Activated T-cell treated with anti-CD3 and anti-CD28 coated beads for 24 hours (primary cell): ENCODE measurements at places on chromosomes 5 and 9.

DNA sequence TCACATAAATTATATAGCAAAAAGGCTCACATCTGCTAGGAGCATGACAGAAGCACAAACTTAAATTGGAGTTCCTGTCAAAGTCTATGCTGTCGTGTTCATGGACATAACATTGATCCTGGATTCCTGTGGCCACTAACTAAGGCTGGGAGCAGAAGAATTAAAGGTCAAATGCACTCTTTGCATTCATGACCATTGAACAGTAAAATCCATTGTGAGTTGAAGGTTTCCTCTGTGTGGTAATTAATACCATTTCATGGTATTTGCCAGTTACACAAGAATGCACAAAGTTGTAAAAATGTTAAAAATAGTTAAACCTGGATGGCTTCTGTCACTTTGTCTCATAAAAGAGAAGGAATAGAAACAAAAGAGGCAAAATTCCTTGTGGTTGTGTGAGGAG is 242.6 kb downstream of the NPR3 start:
- no peak for DNase-seq

- no peak for DNase-seq
Observed at GRCh38 chr9:479304-479970, 264.8 kb downstream of the DOCK8 start.

GRCh38 chr5:137752905-137753690 is 1.1 kb downstream of the HNRNPA0 start:
- peak; percentile 16 for DNase-seq

GRCh38 chr5:177183766-177184360 is 50.3 kb downstream of the NSD1 start:
- no peak for DNase-seq

GRCh38 chr5:148615644-148616275 is 38.6 kb downstream of the HTR4 start:
- DNase-seq = no peak

- DNase-seq = no peak
Observed at GRCh38 chr5:73638344-73639095, 12.5 kb downstream of the ARHGEF28 start.

DNA sequence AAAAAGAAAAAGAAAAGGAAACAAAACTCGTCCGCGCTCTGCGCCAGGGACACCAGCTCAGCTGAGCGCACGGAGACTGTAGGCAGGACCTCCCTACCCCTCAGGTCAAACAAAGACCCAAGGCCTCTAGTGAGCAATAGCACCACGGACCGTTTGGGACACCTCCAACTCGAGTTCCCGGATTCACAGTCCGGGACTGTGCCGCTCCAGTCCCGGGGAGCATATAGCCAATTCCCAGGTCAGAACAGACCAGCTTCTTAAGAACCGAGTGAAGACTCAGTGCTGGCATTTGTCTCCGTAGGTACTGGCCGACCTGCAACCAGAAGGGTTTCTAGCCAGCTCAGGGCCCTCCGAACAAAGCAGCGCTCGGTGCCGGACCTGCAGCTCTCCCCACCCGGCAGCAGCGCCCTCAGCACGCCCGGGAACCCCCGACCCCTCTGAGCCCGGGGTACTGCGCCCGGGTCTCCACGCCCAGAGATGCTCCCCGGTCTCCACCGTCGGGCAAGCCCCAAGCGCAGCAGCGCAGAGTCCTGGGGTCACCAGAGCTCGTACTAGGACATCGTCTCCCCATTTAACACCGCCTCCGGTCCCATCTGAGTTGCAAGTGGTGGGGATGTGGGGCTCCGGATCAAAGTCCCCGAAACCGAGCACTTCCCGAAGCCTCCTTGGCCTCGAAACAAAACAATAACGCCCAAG is 591 bp downstream of the ABCA1 start:
- DNase-seq = no peak

- no peak for DNase-seq
Observed at GRCh38 chr9:122071715-122072114, 21.4 kb downstream of the TTLL11 start.

GRCh38 chr9:124180557-124180956 is 77.2 kb upstream of the NEK6 start:
- no peak for DNase-seq

DNA sequence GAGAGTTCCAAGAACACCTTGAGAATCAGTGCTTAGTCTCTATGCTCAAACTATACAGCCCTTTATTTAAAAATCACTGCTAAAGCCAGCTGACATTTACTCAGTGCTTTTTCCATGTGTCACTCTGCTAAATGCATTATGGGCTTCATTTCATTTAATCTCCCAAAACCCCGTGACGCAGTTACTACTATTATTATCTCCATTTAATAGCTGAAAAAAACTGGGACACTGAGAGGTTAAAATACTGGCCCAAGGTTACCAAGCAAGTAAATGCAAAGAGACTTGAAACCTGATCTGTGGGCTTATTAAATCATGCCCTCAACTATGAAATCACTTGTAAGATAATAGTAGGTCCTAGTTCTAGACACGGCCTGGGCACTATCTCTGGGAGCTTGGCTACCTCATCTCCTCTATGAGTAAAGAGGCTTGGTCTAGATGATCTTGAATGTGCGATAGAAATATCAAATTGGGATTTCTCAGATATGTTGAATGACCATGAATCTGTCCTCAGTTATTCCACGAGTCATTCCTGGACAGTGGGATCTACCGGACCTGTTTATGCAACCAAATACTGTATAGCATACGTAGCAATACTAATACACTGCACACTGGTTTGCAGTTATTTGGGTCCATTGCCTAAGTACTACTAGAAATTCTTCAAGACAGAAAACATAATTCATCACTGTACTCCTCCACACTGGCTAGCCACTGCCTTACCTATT is 32.3 kb downstream of the MARCHF11 start:
- no peak for DNase-seq

DNA sequence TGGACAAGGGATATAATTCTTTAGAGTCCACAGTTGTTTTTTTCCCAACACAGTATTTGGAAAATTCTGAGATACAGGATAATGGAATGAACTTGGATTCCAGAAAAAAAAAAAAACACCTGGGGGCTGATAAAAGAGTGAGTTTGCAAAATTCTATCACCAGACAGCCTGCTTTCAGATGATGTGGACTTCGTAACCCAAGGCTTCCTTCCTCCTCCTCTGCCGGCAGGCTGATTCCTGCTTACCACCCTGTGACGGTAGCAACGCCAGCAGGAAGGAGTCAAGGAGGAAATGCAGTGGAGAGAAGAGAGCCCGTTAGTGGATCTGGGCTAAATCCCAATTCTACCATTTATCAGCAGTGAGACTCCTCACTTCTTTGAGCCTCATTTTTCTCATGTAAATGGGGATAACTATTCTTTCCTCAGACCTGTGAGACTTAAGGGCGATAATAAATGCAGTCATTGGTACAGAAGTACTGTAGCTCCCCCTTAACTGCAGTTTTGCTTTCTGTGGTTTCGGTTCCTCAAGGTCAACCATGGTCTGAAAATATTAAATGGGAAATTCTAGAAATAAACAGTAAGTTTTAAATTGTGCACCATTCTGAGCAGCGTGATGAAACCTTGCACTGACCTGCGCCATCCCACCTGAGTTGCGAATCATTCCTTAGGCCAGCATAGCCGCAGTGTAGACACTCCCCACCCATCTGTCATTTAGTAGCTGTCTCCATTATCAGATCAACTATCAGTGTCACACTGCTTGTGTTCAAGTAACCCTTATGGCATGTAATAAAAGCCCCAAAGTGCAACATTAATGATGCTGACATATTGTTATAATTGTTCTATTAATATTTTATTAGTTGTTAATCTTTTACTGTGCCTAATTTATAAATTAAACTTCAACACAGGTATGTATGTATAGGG is 71.4 kb downstream of the DCP2 start:
- DNase-seq = no peak

GRCh38 chr5:59354811-59355210 is 538.7 kb downstream of the PDE4D start:
- DNase-seq = no peak

DNA sequence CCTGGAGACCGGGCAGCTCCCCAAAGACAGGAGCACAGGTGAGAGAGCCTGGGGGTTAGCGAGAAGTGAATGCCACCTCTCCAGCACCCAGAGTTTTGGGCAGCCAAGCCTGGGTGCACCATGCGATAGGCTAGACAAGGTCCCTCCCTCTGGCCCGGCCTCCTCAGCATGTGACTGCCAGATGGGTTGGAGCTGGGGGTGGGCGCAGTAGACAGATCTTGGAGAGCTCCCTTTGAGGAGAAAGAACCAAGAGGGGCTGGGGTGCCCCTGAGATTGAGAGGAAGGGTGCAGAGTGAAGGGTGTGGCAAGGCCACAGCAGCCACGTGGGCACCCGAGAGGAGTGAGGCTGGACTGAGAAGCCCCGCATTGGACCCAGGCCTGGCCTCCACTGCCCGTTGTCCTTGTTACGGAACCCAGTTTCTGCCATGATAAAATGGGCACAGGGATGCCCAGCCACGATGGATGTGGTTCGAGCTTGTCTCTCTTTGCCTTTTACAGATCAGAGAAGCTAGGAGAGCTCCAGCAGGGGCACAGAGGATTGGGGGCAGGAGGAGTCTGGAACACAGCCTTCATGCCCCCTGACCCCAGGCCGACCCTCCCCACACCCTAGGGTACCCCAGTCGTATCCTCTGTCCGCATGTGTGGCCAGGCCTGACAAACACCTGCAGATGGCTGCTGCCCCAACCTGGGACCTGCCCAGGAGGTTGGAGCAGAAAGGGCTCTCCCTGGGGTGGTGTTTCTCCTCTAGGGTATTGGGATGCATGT is 1.4 kb downstream of the TMEM141 start:
- DNase-seq = no peak

DNA sequence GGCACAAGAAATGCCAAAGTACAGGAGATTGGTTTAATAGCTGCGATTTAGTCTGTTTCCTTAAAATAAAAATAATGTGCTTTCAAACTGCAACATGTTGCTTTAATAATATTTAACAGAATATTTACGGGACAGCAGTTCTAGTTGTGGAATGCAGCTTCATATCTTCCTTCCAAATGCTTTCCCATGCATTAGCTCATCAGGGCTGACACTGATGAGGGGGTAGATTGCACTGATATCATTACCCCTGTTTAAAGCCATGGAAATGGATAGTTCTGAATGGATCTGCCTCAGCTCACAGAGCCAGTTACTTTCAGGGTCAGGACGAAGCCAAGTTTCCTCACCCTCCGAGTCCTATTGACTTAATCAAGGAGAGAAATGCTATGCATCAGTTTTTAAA is 93.2 kb upstream of the OSMR start:
- no peak for DNase-seq

GRCh38 chr5:88269222-88269771 is 652 bp upstream of the TMEM161B start:
- DNase-seq = peak; percentile 18

GRCh38 chr5:10949856-10950630 is 189.0 kb upstream of the DAP start:
- no peak for DNase-seq

- DNase-seq = no peak
Observed at GRCh38 chr9:89721176-89721700, 116.4 kb downstream of the GADD45G start.

GRCh38 chr5:156922207-156922792 is 40.7 kb downstream of the TIMD4 start:
- DNase-seq = no peak

DNA sequence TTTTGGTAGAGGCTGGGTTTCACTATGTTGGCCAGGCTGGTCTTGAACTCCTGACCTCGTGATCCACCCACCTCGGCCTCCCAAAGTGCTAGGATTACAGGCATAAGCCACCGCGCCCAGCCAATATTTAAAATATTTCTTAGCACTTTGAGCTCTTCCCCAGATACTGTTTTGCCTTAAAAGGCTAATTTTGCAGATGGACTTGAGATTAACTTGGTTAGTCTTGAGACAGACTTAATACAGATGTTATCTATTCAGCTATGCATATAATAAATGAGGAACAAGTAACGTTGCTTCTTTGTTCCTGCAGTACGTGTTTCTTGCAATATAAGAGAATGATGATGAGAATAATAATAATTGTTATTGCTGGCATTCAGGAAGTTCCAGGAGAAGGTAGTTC is 56.3 kb downstream of the PCSK5 start:
- no peak for DNase-seq

DNA sequence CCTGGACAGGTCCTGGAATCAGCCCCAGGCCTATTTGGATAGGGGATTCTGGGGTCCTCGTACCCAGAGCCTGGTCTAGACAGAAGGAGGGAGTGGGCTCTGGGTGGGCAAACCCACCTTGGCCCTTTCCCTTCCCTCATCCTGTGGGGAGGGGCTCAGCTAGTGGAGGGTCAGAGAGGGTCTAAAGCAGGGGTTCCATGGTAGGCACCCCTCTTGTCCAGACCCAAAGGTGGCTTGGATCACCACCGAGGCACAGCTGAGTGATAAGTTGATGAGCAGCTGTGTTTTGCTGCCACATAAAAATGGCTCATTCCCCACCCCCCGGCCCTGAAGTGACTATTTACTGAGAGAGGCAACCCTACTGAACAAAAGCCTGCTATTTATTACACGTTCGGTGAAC is 53.8 kb upstream of the KCNMB1 start:
- DNase-seq = no peak

DNA sequence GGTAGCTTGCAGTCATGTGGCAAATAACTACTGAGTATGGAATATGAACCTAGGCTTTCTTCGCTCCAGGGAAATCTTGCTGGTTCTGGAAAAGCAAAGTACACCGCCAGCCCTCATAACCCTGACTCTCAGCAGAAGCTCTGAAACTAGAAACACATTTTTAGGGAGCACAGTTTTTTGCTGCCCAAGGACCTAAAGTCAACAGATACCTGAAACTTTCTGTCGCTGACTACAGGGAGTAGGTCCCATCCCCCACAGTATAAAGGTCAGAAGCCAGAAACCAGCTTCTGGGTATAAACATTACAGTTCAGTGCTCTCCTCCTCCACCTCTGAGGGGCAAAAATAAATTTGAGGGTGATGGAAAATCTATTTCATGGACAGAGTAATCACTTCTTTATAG is 3.0 kb downstream of the ATOX1 start:
- no peak for DNase-seq

GRCh38 chr9:99303177-99303576 is 81.1 kb downstream of the SEC61B start:
- DNase-seq = no peak

- peak; percentile 36 for DNase-seq
Observed at GRCh38 chr5:149831492-149831891, 101.4 kb downstream of the PPARGC1B start.
